ENCODE measurements at places on chromosomes 16 and 17. TPM values are rescaled to one million over a fixed set of nuclear protein-coding genes. Genes with fewer than 3 reads are reported as not detected.

Gene ITGAD
- 1.0 TPM for polyA plus RNA-seq

GRCh38 chr17:40158438-40159013 is 18.2 kb downstream of the CASC3 start:
- DNase-seq, result no peak

GRCh38 chr17:39325528-39326240 is 75.7 kb downstream of the FBXL20 start:
- DNase-seq, result no peak

- no peak for DNase-seq
Measured at GRCh38 chr17:42590886-42591285, 13.4 kb upstream of the PSMC3IP start.

Gene ST6GALNAC2
- polyA plus RNA-seq, result 1.8 TPM

Gene IRX3
- 20.0 TPM for polyA plus RNA-seq

GRCh38 chr17:50239937-50240336 is 34.3 kb upstream of the TMEM92 start:
- DNase-seq, result no peak

- DNase-seq, result no peak
Measured at GRCh38 chr17:74280093-74280513, 6.1 kb downstream of the DNAI2 start.

DNA sequence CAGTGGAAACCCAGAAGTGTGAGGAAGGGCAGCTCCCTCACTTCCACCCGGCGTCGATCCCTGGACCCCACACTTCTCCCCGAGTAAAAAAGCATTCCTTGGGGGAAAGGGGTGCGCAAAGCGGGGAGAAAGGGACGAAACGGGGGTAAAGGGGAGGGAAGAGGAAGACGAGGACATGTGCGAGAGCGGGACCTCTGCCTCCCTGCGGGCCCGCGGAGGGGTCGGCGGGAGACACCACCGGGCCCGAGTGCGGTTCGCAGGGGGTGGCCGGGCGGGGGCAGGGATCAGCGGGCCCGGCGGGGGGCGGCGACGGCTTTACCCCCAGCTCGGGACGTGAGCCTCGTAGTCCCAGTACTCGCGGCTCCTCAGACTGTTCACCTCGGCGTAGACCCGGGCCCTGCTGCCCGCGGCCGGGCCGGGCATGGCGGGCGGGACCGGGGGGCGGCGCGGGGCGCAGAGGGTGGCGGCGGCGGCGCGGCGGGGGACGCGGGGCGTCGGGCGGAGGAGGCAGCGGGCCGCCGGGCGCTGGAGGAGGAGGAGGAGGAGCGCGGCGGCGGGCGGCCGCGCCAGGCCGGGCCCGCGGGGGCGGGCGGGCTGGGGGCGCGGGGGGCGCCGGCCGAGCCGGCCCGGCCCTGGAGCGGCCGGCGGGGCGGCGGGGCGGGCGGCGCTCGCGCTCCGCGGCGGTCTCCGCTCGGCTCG is 443 bp downstream of the CSNK2A2 start:
- DNase-seq, result no peak

DNA sequence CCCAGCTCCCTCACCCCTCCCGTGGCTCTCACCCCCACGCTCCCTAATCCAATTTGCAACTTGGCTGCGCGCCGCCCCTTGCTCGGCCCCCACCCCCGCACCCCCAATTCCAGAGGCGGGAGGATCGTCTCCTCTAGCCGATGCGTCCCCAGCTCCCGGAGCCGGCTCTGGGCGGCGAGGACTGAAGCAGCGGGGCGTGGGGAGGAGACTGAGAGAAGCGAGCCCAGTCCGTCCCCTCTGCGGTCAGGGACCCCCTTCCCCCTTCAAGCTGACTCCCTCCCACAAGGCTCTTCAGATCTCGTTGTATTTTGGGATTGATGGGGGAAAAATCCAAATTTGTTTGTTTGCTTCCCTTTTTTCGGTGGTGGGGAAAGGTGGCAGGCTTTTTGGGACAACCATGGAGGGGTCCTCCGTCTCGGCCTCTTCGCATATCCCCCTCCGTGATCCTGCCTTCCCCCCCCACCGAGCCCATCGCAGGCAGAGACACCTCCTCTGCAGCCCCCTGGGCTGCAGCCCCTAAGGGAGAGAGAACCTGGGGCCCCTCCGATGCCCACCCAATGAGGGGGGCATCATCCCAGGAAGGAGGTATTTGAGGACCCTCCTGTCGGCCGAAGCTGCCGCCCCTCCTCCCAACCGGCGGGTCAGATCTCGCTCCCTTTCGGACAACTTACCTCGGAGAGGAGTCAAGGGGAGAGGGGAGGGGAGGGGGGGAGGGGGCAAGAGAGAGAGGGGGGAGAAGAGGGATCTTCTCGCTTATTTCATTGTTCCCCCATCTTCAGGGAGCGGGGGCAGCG is 466 bp downstream of the NEUROD2 start:
- peak; percentile 10 for DNase-seq

- DNase-seq, result no peak
Measured at GRCh38 chr16:81549547-81550431, 105.2 kb downstream of the CMIP start.

DNA sequence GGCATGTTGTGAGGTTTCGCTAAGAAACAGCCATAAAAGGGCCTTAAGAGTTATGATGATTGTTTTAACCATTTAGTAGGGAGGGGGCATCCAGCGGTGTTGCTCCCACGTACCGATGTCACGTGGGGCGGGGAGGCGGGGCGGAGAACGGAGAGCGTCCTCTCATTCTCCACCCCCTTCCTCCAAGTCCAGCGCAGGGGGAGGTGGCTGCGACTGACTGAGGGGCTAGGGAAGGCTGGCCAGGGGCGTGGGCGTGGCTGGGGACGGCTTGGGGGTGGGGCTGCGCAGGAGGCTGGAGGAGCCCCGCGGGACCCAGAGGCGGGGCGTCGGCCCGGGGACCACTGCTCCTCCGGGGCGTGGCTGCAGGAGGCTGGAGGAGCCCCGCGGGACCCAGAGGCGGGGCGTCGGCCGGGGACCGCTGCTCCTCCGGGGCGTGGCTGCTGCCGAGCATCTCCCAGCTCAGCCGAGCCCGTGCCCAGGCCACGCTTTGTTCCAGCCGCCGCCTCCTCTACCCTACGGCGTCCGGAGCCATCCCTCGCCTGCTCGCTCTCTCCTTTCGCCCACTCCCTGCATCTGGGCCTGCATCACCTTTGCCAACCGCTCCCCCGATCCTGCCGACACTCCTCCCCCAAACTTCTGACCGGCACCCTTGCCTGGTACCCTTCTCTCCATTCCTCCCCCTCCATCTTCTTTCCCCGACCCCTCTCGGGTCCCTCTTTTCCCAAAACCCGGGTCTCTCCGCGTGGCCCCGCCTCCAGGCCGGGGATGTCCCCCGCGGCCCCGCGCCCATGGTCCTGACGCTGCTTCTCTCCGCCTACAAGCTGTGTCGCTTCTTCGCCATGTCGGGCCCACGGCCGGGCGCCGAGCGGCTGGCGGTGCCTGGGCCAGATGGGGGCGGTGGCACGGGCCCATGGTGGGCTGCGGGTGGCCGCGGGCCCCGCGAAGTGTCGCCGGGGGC is at the start of gene SARM1:
Gene SARM1 (plus strand): TSS at position 450 of the 958 bp plus-strand sequence. CDS start 339 bp downstream, at position 789.
- DNase-seq, result peak; percentile 80

- no peak for DNase-seq
Measured at GRCh38 chr17:42315402-42316156, 27.3 kb downstream of the STAT5A start.

GRCh38 chr16:578870-579405 is 9.2 kb downstream of the PIGQ start:
- peak; percentile 41 for DNase-seq

- DNase-seq, result no peak
Measured at GRCh38 chr17:11326492-11326891, 85.5 kb downstream of the SHISA6 start.

Gene KRTAP17-1
- not detected for polyA plus RNA-seq

Gene KRTAP2-3
- polyA plus RNA-seq, result not detected

- DNase-seq, result no peak
Measured at GRCh38 chr16:21722771-21723455, 59.1 kb downstream of the OTOA start.

Gene RAPGEFL1
- polyA plus RNA-seq, result 5.0 TPM

DNA sequence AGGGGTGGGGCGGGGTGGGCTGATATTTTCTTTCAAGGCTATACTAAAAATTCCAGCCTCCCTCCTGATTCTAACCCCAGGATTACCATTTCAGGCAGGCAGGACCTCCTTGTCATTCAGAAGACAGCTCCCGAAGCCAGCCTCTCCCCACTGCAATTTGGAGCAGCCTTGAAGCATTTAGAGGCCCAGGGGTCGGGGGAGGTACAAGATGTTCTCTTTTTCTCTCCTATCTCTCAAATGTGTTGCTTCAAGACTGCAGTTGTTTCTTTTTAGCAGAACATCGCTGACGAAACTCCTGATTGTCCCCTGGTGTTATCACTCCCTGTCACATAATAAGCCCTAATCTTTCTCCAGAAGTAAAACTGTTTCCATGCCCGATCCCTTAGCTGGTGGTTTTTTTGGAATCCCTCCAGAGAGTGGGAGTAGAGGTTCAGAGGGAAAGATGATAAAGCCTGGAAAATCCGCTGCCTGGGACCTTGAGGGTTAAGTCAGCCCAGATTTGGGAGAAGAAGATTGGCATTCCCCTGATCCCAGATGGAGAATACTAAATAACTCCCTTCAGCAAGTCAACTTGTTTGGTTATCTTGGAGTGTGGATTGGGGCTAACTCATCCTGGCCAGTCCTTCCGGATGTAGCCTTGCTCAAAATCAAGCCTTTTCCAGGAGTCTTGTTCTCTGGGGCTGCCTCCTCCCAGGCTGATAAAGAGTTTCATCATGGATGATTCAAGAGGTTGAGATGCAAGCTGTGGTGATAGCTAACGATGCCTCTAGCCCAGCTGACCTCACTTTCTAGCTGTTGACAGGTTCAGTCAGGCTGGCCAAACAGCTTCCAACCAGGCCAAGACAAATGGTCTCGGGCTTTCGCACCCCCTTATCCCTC is 71.3 kb downstream of the SOX9 start:
- peak; percentile 79 for DNase-seq

DNA sequence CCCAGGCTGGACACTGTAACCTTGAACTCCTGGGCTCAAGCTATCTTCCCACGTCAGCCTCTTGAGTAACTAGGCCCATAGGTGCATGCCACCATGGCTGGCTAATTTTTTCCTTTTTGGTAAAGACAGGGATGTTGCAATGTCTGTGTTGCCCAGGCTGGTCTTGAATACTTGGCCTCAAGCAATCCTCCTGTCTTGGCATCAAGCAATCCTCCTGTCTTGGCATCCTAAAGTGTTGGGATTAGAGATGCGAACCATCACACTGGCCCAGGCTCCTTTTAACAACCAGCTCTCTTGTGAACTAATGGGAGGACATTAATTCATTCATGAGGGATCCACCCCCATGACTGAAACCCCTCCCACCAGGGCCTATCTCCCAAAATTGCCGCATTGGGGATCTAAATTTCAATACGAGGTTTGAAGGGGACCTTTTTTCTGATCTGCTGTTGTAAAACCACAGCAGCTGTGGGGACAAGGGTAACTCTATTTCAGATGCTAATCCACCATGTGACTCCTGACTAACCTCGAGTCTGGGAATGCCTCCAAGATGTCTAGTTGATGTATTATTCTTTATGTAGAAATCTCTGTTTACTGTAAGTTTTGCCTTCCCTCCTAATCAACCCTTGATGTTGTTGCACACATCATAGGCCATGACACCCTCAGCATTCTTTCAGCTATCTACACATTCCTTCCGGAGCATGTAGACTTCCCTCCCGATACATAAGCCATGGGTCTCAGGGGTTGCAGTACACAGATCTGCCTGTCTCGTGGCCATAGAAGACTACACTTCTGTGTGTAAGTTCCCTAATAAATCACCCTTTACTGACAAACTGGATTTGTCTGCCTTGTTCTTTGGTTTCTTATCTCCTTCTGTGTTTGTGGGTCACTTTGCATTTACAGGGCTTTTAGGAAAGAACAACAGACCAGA is 37.6 kb downstream of the RNF112 start:
- DNase-seq, result peak; percentile 96

GRCh38 chr17:3813171-3813570 is 12.2 kb upstream of the ITGAE start:
- no peak for DNase-seq

DNA sequence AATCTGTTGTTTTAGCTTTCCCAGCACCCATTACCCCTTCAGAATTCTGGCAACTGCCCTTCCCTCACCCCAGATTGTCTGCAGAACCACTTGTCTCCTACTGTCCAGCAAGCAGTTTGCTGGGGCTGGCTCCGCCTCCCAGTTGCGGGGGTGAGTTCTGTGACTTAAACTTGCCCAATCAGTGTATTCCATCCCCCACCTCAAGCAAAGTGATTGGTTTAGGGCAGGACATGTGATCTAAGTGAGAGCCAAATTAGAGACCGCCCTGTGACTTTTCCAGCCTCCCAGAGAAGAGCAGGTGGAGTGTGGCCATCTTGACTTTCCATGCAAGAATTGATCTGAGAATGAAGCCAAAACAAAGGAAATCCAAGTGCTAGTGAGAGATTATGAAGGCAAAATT is 22.7 kb upstream of the SRCIN1 start:
- DNase-seq, result no peak

Gene GNGT2
- polyA plus RNA-seq, result 1.2 TPM

- no peak for DNase-seq
Measured at GRCh38 chr17:18368946-18369345, 5.6 kb upstream of the SHMT1 start.

Gene STX1B
- polyA plus RNA-seq, result 1.6 TPM

Gene DPEP2
- 2.5 TPM for polyA plus RNA-seq

- DNase-seq, result no peak
Measured at GRCh38 chr17:18105027-18105426, 3.5 kb upstream of the MYO15A start.

DNA sequence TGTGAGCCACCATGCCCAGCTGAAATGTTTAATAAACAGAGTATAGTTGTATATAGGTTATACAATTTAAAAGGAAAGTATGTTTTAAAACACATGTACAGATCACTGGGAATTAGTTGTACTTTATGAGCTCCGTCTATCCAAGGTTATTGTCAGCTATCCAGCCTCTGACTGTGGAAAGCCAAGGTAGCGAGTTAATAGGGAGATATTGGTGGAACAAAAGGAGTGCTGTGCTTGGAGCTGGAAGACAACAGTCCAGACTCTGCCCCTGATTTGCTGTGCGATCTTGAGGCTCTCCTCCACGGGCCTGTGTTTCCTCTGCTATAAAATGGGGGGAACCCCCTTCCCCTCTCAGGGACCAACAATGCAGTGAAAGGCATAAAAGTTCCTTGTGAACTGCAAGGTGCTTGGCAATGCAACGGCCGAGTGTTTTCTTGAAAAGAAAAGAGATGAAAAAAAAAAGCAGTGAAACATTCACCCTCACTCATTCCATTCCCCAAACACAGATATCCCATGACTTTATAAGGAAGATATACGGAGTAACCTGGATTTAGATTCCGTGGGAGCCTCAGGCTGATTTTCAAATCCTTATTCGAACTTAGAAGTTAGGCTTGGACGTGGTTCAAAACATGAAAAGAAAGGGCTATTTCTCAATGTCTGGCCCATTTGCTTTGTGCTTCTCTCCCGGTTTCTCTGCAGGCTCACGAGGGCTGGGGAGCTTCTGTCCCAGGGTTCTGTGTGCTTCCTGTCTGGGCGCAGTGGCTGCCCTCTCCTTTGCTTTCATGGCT is 34.1 kb downstream of the CUEDC1 start:
- no peak for DNase-seq

DNA sequence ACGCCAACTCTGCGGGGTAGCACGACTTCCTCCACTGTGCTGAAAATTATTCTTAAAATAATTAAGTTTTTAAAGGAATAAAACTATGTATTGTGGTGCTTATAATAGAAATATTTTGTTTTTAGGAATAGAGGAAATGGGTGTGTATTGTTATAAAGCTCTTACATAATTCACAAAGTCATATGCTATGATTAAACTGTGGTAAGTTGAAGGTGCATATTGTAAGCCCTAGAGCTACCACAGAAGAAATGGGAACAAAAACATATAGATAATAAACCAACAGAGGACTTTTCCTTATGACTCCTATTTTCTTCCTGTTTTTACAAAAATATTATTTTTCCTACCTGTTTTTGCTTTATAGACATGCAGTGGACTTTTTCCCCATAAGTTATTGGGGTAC is 4.3 kb upstream of the SLFN11 start:
- no peak for DNase-seq

Gene TMEM92
- 0.76 TPM for polyA plus RNA-seq

Gene NOD2
- polyA plus RNA-seq, result 1.6 TPM
